ENCODE measurements at places on chromosomes 12 and 14. TPM values are rescaled to one million over a fixed set of nuclear protein-coding genes. Genes with fewer than 3 reads are reported as not detected.

The TSHR gene
- 0.39 TPM for total RNA-seq

The VWF gene
- 733 TPM for total RNA-seq

The RPS6KA5 gene
- total RNA-seq = 3.2 TPM

The ZCRB1 gene
- total RNA-seq = 43.5 TPM

The GLT8D2 gene
- total RNA-seq = 6.3 TPM

The RAD51AP1 gene
- total RNA-seq = 1.1 TPM

The TMEM132C gene
- total RNA-seq = 73.7 TPM

The RTL1 gene
- total RNA-seq = not detected

The ESRRB gene
- total RNA-seq = 0.22 TPM

The ASB2 gene
- 1.2 TPM for total RNA-seq

The PTPN21 gene
- 27.7 TPM for total RNA-seq

The BDKRB1 gene
- total RNA-seq = 0.71 TPM

All from mesenteric fat pad (tissue), 1 donor.